Astrocyte of the hippocampus (primary cell): ENCODE measurements at places on chromosomes 6 and 20.

GRCh38 chr6:45789238-45789637 lies 226.4 kb downstream of the CLIC5 start:
- no peak for DNase-seq

DNA sequence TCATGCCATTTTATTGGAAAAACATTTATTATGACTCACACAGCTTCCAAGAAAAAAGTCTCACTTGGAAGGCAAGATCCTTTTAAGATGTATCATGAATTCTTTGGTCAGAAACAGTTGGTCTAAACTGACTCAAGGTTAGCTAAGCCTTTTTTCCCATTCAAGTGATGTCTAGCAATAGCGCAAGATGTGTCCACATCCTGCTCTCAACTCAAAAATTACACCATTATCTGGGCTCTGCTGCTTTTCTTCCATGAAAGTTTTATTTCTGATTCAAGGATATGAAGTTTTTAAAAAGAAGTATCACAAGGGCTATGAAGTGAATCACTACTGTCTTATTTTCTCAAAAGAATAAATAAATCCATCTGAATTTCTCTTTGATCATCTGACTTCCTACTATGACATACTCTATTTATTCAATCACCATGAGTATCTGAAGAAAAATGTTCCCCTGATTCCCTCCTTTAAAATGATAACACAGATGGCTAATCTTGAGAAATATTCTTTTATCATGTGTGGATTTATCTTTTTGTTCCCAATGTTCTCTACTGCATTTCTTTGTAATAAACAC lies 139.2 kb downstream of the AHI1 start:
- peak; percentile 79 for DNase-seq

DNA sequence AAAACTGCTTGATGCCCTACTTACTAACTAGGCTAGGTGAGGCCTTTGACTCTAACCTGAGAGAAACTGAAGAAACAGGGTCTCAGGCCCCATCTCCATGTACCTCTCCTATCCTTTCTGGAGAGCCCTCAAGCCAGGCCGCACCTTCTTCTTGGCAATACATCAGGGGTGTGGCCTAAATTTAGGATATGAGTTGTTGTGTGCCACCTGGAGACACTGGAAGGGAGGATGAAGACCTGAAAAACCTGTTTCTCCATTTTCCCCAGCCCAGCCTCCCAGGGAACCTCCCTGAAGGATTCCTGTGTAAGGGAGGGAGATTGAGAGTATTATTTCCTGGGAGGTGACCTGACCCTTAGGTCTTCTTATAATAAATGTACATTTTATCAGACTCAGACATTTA lies 3.1 kb downstream of the LY6G6D start:
- no peak for DNase-seq

DNA sequence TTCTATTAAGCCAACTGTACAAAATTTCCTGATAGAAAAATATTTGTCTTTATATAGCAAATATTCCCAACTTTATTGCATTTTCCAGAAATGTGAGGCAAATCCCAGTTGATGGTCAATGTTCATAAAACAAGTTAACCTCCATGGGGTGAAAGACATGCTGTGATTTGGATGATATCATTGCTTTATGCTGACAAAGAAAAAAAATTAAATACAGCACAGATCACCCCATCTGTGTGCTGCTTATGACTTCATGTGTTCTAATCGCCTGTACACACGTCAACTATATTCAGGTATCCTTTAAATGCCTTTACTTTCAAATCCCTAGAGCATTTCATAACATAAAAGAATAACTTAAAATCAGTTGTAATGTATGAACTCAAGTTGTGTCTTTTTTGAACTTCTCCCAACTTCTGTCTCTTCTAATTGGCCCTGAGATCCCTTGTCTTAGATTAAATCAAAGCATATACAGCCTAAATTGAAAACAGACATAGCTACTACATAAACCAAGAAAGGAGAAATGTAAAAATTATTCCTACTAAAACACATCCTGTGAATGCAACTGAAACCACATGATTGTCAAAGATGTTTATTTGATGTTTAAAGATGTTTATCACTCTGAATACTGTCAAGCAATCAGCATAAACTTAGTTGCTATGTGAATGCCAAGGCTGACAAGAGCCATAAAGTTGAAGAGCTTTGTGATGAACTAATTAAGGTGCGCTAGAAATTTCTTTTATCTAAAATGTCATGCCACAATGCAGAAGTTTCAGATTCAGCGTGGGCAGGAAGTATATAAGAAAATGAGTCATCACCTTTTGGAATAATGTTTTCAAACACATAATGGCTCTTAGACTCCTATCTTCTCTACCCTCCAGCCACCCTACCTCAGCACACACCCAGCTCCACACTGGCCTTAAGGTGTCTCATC lies 68.7 kb downstream of the FILIP1 start:
- DNase-seq = no peak

- DNase-seq = no peak
Measured at GRCh38 chr6:1250489-1251197, 61.3 kb upstream of the FOXQ1 start.

DNA sequence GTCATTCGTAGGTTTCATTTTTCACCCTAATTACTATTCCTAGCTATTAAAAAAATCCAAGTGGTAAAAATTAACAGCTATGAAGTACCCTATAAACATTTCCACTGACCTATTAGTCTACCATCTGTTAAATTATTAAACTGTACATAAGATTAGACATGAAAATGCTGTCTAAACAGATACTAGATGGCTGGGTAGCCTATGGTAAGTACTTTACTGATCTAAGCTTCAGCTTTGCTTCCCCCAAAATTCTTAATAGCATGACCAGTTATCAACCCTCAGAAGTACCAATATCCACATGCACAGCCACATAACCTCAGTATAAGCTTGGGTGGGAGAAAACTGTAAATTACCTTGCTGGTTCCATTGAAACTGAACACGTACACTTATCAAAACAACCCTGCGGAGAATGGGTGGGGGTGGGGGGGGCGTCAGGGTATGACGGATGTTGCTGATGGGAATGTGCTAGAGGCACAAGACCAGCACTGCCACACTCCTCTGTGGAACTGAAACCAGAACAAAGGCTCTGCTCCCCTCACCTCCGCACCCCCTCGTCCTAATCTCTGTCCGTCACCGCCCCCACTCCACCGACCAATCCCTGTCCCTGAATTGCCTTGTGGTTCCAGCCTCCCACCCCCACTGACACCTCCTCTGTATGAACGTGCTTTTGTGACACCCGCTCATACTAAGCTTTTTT lies 45.3 kb downstream of the B4GALT5 start:
- no peak for DNase-seq

GRCh38 chr6:76043690-76044089 lies 28.8 kb downstream of the IMPG1 start:
- DNase-seq = no peak

GRCh38 chr6:13166916-13167315 lies 161.4 kb downstream of the TBC1D7 start:
- DNase-seq = no peak

- DNase-seq = no peak
Measured at GRCh38 chr6:46715141-46715540, 20.0 kb downstream of the PLA2G7 start.

- DNase-seq = peak; percentile 76
Measured at GRCh38 chr6:83057705-83058321, 7.8 kb downstream of the UBE3D start.

DNA sequence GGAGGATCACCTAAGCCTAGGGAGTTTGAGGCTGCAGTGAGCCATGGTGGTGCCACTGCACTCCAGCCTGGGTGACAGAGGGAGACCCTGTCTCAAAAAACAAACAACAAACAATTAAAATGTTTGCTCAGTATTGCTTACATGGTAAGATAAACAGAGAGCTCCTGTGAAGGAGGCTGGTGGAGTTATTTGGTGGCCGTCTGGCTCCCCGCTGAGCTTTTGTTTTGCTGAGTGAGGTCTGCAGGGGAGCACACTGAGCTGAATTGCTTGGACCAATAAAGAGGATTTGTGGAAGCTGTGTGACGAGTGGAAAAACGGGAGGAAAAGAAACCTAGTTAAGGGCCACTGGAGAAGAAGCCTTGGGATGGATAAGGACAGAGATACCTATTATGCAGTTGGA lies 41.1 kb upstream of the BMP6 start:
- DNase-seq = no peak

GRCh38 chr6:37088897-37089296 lies 81.1 kb upstream of the PIM1 start:
- no peak for DNase-seq

- peak; percentile 53 for DNase-seq
Measured at GRCh38 chr20:63628246-63628975, 1.5 kb upstream of the GMEB2 start.

- no peak for DNase-seq
Measured at GRCh38 chr20:53870426-53871315, 199.7 kb downstream of the BCAS1 start.

DNA sequence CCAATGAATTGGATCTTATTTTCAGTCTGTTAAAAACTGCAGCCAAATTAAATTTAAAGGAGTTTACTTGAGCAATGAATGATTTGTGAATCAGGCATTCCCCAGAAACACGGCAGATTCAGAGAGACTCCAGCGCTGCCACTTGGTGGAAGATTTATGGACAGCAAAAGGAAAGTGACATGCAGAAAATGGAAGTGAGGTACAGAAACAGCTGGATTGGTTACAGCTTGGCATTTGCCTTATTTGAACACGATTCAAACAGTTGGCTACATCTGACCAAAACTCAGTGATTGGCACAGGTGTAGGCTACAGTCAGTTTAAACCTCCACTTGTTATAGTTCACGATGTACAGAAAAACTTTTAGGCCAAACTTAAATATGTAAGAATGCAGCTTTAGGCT lies 257.6 kb upstream of the IMPG1 start:
- no peak for DNase-seq

GRCh38 chr6:164274493-164274892 lies 860.0 kb downstream of the QKI start:
- DNase-seq = no peak

DNA sequence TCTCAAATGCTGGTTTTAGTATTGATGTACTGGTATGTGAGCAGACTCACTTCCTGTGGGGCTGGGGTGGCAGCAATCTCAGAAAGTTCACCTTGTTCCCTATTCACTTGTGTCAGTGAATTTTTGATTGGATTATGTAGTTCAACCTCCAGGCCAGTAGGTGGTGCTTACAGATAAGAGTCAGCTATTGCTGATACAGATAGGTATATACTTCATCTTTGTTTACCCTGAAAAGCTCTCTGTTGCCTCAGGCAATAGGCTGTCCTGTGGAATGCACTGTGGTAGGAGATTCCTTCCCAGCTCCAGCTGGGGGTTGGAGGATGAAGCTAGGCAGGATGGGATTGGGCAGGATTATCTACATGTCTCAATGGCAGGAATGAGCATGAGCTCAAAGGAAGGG lies 851.2 kb upstream of the EYS start:
- DNase-seq = no peak
